ENCODE measurements at places on chromosomes 5 and 9. TPM values are rescaled to one million over a fixed set of nuclear protein-coding genes. Genes with fewer than 3 reads are reported as not detected.

DNA sequence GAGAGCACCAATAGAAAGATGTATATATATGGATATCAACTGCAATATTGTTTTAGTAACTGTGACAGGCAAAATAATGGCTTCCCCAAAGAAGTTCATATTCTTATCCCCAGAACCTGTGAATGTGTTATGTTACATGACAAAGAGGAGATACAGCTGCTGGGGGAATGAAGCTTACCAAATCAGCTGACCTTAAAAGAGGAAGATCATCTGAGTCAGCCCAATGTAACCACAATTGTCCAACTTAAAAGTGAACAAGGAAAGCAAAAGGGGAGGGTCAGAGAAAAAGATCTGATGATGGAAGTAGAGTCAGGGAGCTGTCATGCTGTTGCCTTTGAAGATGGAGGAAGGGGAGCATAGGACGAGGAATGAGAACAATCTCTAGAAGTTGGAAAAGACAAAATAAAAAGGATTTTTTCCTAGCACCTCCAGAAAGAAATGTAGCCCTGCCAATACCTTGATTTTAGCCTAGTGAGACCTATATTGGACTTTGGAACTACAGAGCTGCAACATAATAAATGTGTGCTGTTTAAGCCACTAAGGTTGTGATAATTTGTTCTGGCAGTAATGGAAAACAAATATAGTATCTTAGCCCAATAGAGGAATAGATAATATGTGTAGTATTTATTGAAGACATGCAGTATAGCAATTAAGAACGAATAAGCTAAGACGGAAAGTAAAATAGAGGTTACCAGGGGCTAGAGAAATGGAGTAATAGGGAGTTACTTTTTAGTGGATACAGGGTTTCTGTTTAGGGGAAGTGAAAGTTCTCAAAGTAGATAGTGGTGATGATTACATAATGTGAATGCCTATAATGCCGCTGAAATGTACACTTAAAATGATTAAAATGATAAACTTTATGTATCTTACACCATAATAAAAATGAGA, 115.9 kb downstream of the PIK3R1 start:
- peak; percentile 96 for DNase-seq

DNA sequence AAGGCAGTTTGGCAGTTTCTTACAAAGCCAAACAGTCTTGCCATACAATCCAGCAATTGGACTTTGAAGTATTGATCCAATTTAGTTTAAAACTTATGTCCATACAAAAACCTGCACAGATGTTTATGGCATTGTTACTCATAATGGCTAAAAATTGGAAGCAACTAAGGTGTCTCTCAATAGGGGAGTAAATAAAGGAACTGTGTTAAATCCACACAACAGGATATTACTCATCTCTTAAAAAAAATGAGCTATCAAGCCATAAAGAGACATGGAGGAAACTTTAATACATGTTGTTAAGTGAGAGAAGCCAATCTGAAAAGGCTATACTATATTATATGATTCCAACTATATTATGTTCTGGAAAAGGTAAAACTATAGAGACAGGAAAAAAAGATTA, 313.6 kb upstream of the CD180 start:
- no peak for DNase-seq

DNA sequence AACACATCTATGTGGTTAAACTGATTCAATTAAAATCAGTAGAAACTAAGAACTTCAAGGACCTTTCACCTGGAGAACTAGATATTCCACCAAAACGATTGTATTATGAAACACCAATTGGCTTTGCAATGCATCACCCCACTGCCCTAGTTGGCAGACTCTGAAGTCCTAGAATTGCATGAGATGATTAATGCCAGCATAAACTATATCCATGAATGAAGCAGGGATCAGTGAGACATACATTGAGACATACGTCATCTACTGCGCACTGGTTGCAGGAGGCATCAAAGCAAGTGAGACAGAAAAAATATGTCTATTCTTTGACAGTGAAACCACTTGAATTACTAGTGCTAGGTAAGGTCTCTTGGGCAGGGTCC, 9.7 kb upstream of the ZNF354A start:
- DNase-seq, result no peak

- no peak for DNase-seq
Measured at GRCh38 chr9:129549139-129549538, 71.8 kb downstream of the C9orf50 start.

DNA sequence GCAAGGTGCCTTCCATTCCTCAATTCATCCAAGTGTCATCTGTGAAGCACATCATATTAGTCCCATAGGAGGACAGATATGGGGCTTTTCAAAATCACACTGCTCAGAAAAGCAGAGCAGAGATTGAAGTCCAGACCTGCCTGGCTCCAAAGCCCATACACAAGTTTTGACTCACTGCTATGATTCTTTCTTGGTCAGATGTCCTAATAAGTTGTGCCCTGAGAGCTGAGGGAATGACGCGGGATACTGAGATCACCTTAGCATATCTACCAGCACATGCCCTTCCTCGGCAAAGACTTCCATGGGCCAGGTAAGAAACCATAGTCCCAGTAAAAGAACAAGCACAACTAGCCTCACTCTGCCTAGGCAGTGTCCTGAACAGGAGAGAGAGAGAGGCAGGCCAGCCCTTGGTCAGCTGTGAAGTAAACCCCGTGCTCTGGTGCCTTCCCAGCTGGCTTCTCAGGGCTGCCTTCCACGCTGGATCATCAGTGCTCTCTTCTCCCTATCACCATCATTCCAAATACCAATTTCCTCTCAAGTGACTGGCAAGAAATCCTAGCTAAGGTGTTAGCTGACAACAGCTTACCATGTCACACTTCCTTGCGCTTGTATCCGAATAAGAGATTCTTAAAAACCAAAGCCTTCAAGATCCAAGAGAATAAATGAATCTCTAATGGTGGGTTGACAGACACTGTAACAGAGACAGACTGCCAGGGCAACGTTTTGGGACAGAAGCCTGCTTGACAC, 73.2 kb downstream of the SIL1 start:
- no peak for DNase-seq

DNA sequence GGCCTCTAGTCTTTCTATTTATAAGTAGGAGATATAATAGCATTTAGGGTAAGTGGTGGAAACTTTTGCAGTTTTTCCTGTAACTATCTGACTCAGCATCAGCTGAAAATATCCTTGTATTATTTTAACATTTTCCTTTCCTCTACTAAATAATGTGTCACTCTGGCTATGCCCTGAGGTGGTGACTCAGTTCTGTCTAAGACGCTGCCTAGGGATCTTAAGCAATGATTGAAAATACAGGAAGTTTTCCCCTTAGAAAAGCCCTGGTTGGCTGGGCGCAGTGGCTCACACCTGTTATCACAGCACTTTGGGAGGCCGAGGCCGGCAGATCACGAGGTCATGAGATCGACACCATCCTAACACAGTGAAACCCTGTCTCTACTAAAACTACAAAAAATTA, 9.3 kb upstream of the EDIL3 start:
- DNase-seq, result no peak

- DNase-seq, result no peak
Measured at GRCh38 chr5:29697785-29698414, 1495.6 kb upstream of the CDH6 start.

GRCh38 chr5:115116001-115116400, 53.7 kb downstream of the TRIM36 start:
- DNase-seq, result no peak

DNA sequence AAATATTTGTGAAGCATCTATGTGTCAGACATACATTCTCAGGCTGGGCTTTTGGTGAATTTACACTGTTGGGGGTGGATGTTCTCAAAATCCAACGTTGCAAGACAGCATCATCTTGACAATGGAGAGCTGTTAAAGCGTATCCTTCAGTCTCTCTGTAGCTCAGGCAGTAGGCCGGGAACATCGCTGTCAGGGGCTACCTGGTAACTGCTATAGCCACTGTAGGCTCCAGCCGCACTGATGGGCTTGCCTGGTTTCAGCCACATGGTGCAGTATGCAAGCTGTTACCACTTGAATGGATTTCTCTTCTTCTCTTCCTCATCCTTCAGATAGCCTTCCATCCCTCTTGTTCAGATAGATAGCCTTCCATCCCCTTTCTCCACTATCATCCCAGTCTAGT, 51.7 kb downstream of the DRD1 start:
- no peak for DNase-seq

Gene AHRR
- not detected for polyA plus RNA-seq

Gene EMB
- 131 TPM for polyA plus RNA-seq

Gene DOCK8
- polyA plus RNA-seq, result 46.8 TPM

Gene RGS7BP
- polyA plus RNA-seq, result not detected

All from CD14-positive monocyte (primary cell).